ENCODE measurements at places on chromosomes 6 and 20.

DNA sequence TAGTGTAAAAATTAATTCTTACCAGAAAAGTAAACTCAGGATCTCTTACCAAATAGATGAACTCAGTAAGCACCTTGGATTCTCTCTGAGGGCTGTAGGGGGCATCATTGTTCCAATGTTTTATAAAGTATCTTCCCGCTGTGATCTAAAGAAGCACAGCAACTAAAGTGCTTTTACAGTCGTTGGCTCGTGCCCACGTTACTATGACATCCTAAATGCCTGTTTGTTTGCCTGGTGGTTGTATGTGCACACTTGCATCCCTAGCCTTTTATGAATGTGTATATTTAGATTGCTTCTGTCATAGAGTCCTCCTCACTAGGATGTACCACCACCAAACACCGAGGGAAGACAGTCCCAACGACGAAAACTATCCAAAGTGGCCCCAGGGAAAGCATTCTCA is 34.5 kb downstream of the SLX4IP start:
- DNase-seq, result peak; percentile 85

- no peak for DNase-seq
Observed at GRCh38 chr6:33168639-33169038, 23.6 kb downstream of the COL11A2 start.

GRCh38 chr20:823574-823902 is 10.0 kb upstream of the FAM110A start:
- no peak for DNase-seq

DNA sequence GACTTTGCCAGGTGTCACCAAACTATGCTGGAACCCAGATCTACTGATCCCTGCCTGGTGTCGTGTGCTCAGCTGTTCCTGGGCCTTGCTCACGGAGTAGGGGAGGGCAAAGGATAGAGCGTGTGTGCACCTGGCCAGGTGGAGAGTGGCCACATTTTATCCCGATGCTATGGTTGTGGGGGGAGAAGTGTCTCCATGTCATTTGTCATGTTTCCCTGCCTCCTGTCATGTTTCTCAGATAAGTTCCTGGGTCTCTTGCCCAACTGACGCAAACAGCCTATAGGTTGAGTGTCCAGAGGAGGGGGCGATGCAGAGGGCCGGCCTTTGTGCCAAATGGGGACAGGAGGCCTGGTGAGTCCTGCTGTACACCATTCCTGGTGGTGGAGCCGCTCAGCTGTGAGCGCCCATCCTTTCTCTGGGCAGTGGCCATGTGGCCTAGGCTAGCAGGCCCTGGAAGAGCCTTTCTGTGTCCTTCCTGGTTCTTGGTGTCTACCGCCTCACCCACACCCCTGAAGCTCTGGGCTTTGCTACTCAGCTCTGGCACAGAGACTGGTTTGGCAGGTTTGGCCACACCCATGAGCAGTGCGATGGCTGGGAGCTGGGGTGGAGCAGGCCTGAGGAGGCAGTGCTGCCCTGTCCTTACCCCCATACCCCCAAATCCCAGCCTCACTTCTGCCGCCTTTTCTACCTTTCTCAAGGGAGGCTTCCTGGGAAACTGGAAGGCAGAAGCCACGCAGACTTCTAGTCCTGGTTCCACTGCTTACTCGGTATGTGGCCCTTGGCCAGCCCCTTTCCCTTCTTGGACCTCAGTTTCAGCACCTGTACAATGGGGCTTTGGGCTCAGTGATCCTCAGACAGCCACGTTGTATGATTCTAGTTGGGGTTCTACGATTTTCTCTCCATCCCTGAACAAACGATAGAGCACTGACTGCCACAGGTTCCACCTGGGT is 32.3 kb upstream of the EPB41L1 start:
- DNase-seq, result no peak

DNA sequence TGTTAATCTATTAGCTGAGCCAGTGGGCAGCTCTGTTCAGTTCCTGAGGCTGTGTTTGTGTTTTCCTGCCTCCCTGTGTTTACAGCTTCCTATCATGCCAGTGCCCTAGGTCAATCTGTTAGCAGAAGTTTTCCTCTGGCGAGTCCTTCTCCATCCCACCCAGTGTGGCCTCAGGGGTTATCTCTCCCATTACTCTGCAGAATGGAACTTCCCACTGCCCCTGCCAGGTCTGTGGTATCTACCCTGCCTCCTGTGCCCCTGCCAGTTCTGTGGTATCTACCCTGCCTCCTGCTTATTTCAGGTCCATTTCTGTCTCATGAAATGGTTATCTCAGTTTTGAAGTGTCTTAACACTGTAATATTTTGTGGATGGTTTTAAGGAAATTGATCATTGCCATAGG is 63.1 kb downstream of the SLX4IP start:
- no peak for DNase-seq

DNA sequence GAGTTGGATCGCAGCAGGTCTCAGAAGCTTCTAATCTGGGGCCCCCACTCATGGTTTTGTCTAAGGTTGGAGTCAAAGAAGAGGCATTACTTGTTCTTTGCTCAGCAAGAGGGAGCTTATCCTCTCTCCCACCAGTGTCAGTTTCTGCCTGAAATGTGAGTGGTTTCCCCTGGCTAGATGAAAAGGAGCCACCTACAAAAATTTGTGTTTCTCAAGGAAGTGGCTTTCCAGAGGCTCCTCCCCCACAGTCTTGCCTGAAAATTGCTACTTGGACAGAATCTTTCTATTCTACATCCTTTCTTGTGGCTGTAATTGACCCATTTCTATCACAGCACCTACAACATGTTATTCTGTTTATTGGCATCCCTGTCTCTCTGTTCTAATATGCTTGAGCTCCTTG is 37.9 kb downstream of the SCML4 start:
- DNase-seq, result no peak

DNA sequence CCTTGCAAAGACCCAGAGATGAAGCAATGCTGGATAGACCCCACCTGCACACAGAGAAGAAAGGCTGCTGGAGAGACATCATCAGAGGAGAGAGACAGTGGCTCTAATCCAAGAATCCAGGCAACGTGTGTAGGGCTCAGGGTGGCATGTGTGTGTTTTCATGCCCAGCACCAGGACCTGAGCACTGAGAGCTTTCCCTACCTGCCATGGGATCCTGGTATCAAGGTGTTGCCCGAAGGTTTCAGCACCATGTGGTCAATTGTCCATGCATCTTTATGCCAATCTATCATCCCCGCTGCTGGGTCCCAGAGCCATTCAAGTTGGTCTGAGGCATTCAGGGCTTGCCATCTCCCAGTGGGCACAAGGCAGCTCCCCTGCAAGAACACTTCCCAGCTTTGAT is 7.5 kb upstream of the CD93 start:
- no peak for DNase-seq

DNA sequence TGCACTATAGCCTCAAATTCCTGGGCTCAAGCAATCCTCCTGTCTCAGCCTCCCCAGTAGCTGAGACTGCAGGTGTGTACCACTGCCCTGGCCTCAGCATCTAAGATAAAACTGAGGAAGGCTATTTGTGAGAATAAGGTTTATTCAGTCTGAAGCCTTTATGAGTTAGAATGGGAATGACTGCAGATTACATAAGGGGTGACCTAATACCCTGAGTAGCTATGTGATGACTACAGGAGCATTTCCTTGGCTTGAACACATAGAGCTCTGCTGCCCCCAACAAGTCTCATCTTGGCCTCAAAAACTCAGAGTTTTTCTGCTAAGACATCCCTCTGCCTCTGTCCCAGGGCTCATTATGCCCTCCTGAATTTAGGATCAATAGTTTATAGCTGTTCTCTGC is 7.6 kb downstream of the GSS start:
- DNase-seq, result no peak

DNA sequence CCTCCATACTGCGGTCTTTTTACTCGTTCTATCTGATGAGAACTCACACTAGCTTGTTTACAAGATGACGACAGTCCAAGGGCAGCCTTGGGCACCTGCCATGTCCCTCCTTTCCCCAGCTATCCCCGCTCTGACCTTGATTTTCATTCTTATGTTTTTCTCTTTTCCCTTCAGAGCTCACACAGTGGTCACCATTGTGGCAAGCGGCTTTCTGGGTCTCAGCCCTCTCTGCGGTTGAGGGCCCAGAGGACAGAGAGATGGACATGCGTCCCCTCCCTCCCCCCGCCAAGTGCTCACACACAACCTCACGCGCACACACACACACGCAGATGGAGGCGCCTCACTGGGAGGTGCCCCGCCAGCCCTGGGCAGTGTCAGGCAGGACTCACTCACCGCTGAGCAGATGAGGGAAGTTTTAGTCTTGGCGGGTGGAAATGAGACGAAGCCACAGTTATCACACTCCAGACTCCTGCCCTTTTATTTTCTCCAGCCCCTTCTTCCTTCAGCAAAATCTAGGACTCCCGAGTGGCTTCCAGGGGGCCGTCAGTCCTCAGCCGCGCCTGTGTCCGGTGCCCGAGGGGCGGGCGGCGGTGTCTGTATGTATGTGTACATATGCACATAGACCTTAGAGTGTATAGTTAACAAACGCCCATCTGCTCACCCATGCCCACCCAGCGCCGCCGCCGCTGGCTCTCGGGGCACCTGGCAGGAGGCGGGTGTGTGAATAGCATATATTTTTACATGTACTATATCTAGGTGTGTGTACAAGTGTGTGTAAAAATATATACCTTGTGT is 13.8 kb upstream of the MYL9 start:
- DNase-seq, result no peak

- peak; percentile 3 for DNase-seq
Observed at GRCh38 chr6:73624896-73625295, 28.9 kb downstream of the SLC17A5 start.

- no peak for DNase-seq
Observed at GRCh38 chr20:15673206-15673605, 900.0 kb downstream of the KIF16B start.

DNA sequence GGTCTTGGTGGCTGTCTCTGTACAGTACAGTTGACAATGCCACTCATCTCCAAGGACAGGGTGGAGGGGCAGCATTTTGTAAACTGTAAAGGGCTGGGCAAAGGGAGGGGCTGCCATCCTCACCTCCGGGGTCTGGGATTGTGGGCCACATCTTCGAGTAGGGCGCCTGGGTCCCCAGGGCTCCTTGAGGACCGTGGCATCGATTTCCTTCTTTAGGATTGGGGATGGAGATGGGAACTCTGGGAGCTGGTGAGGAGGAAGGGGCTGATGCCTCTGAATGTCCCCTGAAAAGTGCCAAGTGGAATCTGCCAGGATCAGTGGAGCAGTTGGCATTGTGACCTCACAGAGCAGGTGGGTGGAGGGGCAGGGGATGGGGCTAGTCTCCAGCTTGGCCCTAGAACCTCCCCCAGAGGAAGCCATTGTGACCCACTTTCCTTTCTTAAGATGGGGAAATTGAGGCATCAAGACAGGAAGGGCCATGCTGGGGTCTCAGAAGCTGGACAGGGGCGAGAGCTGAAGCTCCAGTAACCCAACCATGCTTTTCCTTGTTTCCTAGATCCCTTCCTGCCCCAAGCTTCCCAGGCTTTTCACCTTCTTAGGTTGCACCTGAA is at the start of gene SUN5:
TSS of gene SUN5 (minus strand) at position 293 of the 611 bp plus-strand sequence. CDS start at position 200, 93 bp downstream.
- no peak for DNase-seq

DNA sequence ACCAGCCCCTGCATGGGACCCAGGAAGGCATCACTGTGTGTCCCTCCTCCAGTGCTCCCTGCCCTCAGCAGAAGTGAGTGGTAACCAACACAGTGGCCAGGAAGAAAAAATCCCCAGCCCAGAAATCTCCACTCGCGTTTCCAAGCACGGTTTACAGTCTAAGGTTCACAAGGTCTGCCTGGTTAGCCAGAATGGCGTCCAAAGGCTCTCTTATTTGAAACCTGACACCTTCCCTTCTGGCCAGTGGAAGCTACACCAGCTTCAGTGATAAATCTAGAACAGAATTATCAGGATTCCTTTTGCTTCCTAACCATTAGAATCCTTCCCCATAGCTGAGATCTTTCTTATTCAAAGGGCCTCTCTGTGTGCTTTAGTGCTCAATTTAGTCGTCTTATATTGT is 9.2 kb downstream of the LY86 start:
- no peak for DNase-seq

DNA sequence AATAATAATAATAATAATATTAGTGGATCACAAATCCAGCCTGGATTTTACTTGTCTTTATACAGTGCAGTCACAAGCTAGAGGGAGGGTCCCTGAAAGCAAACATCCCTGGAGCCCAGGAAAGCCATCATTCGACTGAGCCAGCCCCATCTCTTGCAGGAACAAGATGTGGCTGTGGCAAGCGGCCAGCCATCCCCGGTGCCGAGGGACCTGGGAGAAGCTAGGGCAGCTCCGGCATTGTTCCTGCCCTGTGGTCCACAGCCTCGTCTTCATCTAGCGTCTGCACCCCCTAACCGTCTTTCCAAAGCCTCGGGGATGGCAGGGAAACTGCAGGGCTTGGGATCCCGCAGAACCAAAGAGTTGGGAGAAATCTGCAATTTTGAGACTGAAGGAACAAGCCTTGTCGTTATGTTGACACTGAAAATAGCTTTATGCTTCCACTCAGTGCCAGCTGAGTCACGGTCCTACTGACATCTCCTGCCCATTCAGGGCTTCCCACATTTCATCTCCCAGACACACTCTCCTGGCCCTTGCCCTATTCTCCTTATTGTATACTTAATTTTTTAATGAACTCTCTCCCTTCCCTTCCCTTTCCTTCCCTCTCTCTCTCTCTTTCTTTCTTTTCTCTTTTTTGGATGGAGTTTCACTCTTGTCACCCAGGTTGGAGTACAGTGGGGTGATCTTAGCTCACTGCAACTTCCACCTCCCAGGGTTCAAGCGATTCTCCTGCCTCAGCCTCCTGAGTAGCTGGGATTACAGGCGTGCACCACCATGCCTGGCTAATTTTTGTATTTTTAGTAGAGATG is 62.5 kb upstream of the ZNFX1 start:
- no peak for DNase-seq

GRCh38 chr20:55586610-55587009 is 418.7 kb downstream of the CBLN4 start:
- DNase-seq, result no peak

DNA sequence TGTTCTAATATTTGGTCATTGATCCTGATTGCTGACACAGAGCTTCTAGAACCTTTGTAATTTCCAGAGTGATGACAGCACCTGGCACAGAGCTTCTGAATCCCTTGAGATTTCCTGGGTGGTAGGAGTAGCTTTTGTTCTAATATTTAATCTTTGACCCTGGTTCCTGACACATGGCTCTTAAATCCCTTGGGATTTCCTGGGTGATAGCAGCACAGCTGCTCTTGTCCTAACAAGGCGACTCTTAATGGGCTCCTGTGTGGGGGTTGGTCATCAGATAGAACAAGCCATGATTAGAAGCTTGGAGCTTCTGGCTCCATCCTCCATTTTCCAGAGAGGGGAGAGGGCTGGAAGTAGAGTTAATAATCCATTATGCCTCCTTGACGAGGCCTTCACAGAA is 18.4 kb downstream of the GMPR start:
- DNase-seq, result no peak

Data from bone marrow (tissue), 2 donors.